NCI-H187 treated with DMSO at 0.1 percent for 48 hours (cell line): ENCODE measurements at places on chromosomes 13 and 19.

GRCh38 chr13:35164324-35164932 is 222.4 kb downstream of the NBEA start:
- DNase-seq: peak; percentile 13

GRCh38 chr13:51252954-51253532 is 30.8 kb downstream of the FAM124A start:
- DNase-seq: no peak

DNA sequence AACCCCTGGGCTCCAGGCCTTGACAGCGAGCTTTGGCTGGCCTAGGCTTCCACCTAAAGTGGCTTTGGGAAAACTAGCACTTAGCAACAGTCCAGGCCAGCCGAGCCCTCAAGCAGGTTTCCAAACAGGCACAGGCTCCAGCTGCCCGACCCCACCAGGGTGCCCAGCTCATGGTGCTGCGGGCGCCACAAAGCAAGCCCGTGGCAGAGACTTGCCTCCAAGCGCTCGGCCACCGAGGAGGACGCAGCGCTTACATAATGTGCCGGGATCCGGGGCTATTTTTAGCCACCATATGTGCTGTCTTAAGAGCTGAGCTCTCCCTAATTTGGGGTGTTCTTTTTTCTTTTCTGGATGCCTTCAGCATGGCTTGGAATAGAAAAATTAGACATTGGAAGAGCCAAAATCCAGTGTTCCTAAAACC is 56.1 kb upstream of the F7 start:
- no peak for DNase-seq

GRCh38 chr19:44202974-44203373 is 9.4 kb upstream of the ZNF227 start:
- no peak for DNase-seq

DNA sequence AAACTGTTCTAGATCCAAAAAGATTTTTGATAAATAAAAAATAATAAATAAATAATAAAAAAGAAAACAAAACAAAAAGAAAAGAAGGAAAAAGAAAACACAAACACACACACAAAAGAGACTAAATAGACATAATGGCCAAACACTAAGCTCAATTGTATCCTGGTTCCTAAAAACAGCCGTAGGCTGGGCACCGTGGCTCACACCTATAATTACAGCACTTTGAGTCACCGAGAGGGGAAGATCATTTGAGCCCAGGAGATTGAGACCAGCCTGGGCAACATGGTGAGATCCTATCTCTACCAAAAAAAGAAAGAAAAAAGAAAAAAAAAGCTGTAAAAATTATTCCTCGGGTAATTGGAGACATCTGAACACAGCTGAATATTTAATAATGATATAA is 8.9 kb downstream of the ETHE1 start:
- no peak for DNase-seq

DNA sequence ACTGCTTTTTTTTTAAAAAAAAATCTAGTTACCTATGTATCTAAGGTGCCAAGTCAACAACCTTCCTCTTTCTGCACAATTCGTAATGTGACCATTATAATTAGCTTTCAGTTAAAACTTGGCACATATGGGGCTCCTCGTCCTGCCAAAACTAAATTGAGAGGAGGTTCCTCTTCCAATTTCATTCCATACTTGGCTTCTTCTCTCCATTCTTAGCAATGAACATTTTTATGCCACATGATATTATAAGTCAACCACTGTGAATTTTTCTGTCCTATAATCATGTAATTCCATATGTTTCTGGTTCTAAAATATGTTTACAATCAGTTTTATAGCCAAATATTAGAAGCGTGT is 177.0 kb downstream of the DCLK1 start:
- DNase-seq: no peak
